ENCODE measurements at places on chromosomes 5 and 9.

- no peak for DNase-seq
These were observed 226.3 kb downstream of the AOPEP start for GRCh38 chr9:94952565-94953373.

GRCh38 chr9:35756275-35757225 lies 2.5 kb upstream of the MSMP start:
- no peak for DNase-seq

- DNase-seq = no peak
These were observed 227.0 kb downstream of the DRD1 start for GRCh38 chr5:175216991-175217390.

DNA sequence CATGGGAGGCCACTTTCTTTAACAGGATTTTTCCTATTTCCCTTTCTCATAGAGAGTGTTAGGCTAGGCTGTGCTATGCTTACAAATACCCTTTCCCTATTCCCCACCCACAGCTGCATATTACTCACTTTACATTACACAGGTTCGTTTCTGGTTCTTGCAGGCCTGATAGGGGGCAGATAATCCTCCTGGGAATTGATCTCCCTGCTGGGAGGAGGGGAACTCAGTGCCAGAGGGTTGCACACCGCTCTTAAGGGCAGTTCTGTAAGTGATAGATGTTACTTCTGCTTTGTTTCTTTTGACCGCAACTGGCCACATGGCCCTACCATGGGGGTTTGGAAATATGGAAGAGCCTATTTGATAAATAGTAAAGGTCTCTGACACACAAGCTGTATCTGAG lies 54.0 kb upstream of the NTRK2 start:
- no peak for DNase-seq

GRCh38 chr9:122095010-122095767 lies 2.1 kb upstream of the TTLL11 start:
- DNase-seq = no peak

Data from left renal cortex interstitium (tissue), 4 donors.